ENCODE measurements at places on chromosomes 6 and 20.

- no peak for DNase-seq
Observed at GRCh38 chr20:62284448-62284847, 18.3 kb upstream of the ADRM1 start.

DNA sequence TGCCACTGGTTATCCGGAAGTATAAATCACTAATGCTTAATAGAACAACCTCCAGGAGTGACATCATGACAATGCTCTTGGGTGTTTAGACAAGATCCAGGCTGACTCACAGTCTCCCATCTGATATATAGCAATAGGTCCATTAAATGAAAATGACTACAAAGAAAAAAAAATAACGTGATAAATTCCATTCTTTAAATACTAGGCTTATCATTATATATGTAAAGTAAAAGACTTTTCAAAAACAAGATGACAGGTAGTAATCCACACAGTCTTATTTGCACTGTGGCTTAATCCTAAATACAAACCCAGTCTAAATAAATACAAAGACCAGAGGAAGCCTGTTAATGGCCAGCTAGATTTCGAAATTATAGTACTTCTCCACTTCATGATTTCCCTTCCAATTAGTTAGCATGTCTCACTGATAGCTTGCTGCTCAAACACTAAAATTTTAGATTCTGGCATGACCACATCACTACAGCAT lies 149.1 kb upstream of the BEND3 start:
- DNase-seq, result no peak

- DNase-seq, result no peak
Observed at GRCh38 chr6:25486550-25486949, 165.5 kb upstream of the SCGN start.

- peak; percentile 95 for DNase-seq
Observed at GRCh38 chr6:27838058-27838944, 73.9 kb downstream of the OR2B2 start.

DNA sequence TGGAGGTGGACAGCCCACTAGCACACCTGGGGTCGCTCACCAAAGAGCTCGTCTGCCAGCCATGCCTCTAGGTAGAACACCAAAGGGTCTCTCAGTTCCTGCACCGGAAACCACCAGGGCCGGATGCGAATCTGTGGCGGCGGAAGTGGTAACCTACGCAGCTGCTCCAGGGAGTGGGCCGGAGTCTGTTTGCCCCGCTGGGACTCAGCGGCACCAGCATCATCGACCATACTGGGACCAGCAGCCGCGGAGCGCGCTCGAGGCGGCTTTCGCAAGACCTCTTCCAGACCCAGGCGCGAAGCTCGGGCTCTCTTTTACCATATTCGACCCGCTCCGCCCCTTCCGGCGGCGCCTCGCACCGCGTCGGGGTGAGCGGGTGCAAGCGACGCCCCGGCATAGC lies at the start of gene OOEP:
OOEP (minus strand) TSS at position 335 of the 400 bp plus-strand sequence; CDS start at position 230, 105 bp downstream.
- no peak for DNase-seq

- no peak for DNase-seq
Observed at GRCh38 chr6:14851281-14851680, 394.6 kb upstream of the JARID2 start.

DNA sequence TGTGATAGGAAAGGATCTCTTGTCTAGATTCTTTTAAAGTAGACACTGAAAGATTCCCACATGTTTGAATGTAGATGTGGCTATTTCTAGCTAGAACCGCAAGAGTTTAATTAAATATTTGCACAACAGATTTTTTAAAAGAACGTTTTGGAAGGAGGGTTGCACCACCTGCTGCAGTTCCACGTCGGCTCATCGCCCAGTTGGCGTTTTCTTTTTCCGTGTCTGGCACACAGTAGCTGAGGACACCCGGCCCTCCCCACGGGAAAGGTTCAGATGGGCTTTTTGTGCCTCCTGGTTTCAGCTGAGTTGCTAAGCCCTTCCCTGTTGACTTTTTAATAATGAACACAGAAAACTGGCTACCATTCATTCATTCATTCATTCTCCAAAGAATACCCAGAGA lies 41.8 kb upstream of the DOK5 start:
- DNase-seq, result no peak

DNA sequence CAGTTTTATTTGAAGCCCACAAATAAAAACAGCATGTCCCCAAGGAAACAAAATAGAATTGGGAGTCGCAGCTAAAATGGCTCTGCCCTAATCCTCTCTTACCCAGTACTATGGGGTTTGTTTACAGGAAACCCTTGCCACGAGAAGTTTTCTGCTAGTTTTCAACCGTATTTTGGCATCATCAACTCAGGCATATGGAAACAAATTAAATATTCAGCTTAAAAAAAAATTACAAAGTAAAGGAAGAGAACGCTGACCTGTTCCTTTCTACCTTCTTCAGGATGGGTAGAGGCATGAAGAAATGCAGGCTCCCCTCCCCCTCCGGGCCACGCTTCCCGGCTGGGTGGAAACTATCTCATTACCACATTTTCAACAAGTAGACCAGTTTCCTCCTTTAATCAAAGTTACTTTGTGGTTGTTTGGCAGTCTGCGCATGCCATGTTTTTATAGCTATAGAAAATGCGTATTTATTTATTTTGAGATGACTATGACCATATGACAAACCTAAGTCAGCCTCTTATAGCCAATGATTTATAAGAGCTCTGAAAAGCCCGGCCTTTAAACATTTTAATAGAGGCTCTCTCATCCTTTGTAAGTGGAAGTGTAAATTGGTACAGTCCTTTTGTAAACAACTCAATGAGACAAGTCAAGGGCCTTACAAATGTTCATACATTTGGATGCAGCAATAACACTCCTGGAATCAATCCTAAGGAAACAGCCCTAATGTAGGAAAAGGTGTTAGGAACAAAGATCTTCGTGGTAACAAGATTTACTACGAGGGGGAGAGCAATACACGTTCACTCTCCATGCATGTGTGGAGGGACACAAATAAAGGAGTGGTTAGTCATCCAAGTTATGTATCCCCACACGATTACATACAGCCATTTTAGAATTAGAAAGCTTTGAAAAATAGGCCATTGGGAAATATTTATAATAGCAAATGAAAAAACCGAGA lies 16.1 kb upstream of the ZNF217 start:
- DNase-seq, result peak; percentile 71

DNA sequence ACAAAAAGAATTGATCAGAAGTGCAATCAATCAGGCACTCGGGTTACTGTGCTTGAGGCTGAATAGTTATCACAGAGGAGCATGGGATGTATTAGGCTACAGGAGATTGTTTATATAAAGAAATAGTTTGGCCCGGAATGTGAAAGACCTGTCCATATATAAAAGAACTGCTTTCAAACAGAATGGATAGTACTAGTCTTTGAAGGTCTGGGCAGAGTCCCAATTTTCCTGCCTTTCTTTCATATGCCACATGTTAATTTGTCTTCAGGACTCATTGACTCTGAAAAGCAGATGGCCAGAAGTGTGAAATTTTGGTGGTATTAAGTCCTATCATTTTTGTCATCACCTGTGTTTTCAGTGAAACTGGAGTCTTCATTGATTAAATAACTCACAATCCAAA lies 314.5 kb downstream of the EYA4 start:
- DNase-seq, result no peak

- no peak for DNase-seq
Observed at GRCh38 chr6:30042476-30042875, 18.6 kb upstream of the POLR1H start.

GRCh38 chr6:52632011-52632410 lies 38.9 kb upstream of the TMEM14A start:
- DNase-seq, result no peak

GRCh38 chr20:478010-478948 lies 15.9 kb upstream of the TBC1D20 start:
- DNase-seq, result no peak

- no peak for DNase-seq
Observed at GRCh38 chr20:46550461-46550860, at the start of gene OCSTAMP. Gene OCSTAMP, minus strand, starts transcription at chr20:46550654. Its CDS starts 94 bp downstream, at chr20:46550560.

- DNase-seq, result no peak
Observed at GRCh38 chr6:25174678-25175077, 104.5 kb upstream of the CARMIL1 start.

DNA sequence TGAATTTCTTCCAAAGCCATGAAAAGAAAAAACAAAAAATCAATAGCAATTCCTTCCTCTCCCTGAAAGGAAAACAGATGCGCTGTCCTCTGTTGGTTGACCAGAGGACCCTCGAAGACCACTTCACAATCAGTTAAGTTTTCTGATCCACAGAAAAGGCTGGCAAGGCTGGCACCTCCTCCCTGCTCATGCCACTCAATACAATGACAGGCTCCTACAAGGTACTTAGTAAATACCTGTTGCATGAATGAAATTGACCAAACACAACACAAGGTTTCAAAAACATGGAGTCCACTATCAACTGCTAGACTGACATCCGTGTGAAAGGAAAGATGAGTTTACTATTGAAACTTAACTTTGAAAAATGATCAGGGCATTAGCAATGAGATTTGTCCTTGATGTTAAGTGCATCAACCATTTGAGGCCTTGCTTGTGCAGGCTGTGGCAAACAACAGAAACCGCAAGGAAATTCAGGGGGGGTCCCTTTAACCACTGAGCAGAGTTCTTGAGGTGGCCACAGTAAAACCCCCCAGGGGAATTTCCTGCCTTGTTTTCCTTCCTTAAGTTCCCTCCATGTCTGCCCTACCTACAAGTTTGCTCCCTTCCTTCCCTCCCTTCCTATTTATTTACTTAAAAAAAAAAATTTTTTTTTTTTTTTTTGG lies 27.9 kb upstream of the RTF2 start:
- peak; percentile 66 for DNase-seq

- no peak for DNase-seq
Observed at GRCh38 chr6:119626884-119627619, 277.5 kb upstream of the MAN1A1 start.

DNA sequence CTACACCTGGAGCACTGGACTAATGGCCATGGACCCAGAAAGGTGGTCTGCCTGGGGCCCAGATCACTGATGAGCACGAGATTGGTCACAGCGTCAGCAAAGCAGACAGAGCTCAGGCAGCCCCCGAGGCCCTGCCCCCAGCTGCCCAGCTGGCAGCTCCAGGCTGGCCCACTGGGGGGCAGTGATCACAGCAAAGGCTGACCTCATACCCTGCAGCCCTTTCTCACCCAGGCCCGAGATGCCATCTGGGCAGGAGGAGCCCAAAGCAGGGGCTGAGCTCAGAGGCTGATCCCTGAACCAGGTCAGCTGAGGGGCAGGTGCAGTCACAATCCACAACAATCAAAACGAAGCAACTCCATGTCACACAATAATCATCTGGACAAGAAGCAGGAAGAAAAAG lies 4.1 kb downstream of the MAP1LC3A start:
- DNase-seq, result no peak

DNA sequence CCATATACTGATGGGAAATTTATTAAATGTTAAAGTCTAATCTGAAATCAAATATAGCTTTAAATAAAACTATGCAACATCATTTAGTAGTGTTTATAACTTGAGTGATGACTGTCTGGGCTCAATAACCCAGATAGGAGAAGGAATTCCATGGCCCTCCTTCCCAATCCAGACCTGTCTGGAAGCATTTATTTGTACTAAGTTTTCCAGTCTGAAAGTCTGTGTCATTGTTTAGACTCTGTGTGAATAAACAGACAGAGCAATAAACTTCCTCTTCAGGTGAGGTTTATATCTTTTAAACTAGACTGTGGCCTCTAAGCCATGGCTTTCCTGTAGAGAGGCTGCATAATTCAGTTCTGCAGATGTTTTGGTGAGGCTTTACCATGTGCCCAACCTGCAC lies 176.4 kb downstream of the SOX4 start:
- DNase-seq, result no peak

DNA sequence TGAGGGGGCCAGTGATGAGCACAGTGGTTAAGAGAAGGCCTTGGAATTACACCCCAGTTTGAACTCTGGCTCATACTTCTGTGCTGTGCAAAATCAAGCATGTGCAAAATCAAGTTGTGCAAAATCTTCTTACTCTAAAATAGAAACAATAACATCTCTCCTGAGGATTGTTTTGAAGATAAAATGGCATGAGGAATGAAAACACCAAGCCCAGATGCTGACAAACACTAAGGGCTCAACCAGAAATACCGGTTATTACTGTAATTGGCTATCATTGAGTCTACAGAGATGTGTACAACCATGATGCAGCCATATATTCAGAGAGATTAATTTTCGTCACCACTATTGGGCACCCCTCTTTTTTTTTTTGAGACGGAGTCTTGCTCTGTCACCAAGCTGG lies 5.9 kb upstream of the BCAS1 start:
- DNase-seq, result no peak

- DNase-seq, result no peak
Observed at GRCh38 chr6:66418906-66419305, 711.9 kb upstream of the EYS start.

DNA sequence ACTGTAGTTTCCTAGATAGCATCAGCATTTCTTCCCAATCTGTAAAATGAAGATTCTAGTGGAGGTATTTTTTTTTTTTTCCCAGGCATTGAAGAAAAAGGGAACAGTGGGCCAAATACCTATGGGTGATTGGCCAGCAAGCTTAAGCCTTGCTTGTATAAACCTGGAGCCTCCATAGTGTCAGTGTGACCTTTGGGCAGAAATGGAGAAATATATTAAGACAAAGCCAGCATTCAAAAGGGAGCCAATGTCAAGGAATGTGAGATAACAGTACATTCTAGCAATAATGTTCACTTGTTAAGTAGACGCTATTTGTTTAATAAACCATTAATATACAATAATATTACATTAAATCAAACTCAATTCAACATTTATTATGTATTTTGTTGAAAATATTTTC lies 275.4 kb downstream of the FOXA2 start:
- DNase-seq, result no peak

DNA sequence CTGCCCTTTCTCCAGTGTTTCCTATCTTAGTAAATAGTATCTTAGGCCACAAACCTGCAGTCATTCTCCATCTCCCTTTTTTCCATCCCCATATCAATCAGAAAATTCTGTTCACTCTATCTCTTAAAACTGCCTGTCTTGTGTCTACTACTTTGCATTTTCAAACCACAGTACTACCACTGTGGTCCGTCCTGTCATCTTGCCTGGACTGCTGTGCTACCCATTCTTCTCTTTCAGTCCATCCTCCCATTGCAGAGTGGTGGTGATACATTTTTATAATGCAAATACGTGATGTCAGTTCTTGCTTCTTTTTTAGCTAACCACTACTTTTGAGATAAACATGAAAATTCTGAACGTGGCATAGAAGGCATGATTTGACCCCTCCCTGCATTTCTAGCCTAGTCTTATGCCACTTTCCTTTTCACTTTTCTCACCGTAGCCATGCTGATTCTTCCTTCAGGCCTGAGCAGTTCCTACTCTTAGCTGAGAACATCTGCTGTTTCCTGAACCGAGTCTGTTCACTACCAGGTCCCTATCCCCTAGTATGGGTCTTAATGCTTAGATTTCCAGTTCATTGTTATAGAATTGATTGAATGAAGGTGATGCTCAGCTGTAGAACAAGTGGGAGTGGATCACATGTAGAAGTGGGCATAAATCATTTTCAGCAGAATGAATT lies 13.8 kb downstream of the TBPL1 start:
- DNase-seq, result no peak

DNA sequence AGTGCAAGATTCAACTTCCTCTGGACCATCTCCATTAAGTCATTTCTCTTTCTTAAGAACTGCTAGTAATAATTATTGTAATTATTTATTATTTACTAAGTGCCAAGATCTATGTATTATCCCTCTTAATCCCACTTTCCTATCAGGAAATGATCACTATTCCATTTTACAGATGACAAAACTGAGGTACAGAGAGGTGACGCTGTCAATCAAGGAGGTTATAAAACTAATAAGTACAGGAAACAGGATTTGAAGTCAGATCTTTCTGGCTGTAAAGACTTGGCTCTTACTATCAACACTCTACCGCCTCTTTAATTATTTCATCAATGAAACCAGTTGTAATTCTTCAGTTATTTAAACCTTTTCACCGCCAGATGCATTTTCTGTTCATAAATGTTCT lies 37.4 kb downstream of the BLOC1S5 start:
- DNase-seq, result no peak

- DNase-seq, result no peak
Observed at GRCh38 chr6:113406048-113406695, 451.0 kb upstream of the MARCKS start.

Measured in CD4-positive, alpha-beta T cell treated with Interleukin-15 for 4 hours (primary cell).